Stimulated activated CD8-positive, alpha-beta memory T cell treated with anti-CD3 and anti-CD28 coated beads, Interleukin-2, amount 100 ng/mL, for 1 hour (primary cell): ENCODE measurements at places on chromosomes 7 and 10.

DNA sequence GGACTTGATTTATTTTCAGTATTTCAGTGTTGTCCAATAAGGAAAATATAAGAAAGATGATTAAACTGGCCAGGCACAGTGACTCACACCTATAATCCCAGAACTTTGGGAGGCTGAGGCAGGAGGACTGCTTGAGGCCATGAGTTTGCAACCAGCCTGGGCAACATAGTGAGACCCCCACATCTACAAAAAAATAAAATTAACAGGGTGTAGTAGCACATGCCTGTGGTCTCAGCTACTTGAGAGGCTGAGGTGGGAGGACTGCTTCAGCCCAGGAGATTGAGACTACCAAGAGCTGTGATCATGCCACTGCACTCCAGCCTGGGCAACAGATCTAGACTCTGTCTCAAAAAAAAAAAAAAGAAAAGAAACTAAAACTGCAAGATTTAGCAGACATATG, 138.0 kb downstream of the PARD3 start:
- DNase-seq = no peak

- no peak for DNase-seq
Observed at GRCh38 chr7:46611508-46611907, 690.4 kb upstream of the IGFBP3 start.

DNA sequence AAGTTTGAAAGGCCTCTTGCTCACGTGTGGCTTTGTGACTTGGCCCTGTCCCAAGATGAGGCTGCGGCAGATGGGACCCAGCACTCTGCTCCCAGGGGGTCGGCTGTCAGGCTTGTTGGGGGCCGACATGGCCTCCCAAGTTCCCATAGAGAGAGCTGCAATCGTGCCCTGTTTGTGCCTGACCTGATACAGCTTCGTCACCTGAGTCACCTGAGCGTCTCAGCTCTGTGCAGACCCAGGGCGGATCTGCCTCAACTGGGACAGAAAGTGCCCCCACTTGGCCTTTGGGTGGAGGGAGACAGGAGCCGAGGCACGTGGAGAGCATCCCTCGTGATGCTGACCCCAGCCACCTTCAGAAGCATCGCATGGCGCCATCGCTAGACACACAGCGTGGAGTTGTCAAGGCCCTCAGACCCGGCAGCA, 21.7 kb downstream of the PAPOLB start:
- DNase-seq = no peak

- no peak for DNase-seq
Observed at GRCh38 chr10:106500041-106500924, 664.2 kb downstream of the SORCS1 start.

- DNase-seq = no peak
Observed at GRCh38 chr7:41792120-41792519, 89.2 kb upstream of the INHBA start.
